ENCODE measurements at places on chromosomes 4 and X. TPM values are rescaled to one million over a fixed set of nuclear protein-coding genes. Genes with fewer than 3 reads are reported as not detected.

GRCh38 chr4:67746797-67747495, 7.2 kb downstream of the GNRHR start:
- no peak for DNase-seq
- H3K4me3 ChIP-seq, result no peak overlapping the region
- H3K4me1 ChIP-seq, result no peaks in the 10 kb centered on the region
- H3K27ac ChIP-seq, result no peak overlapping the region

DNA sequence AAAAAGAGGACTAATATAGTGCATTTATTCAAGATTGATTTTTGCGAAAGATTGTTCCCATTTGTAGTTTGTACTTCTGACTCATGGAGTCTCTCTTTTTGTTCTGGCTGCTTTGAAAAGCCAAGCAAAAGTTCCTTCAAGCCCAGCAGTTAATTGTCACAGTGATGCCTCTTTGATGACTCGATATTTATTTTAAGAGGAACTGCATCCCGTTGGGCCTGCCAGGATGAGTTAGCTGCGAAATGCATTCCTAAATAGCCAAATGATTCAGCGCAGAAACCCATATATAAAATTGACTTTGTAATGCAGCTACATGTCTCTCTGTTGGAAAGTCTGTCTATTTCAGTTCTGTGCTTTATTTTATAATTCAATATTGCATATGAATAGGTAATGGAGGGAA, 295.1 kb downstream of the GBA3 start:
- no peaks in the 10 kb centered on the region for H3K36me3 ChIP-seq
- no peaks in the 10 kb centered on the region for H3K27me3 ChIP-seq
- DNase-seq, result no peak
- no peaks in the 10 kb centered on the region for H3K4me1 ChIP-seq

DNA sequence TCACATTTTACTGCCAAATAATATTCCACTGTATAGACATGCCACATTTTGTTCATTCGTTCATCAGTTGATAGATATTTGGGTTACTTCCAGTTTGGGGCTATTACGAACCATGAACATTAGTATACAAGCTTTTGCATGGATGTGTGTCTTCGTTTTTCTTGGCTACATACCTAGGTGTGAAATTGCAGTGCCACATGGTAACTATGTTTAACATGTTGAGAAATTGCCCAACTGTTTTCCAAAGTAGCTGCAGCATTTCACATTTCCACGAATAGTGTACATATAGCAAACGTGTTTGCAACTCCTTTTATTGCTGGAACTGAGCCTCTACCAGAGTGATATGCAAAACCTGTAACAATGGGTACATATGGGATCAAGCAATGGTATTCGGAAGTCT, 221.5 kb downstream of the VEGFC start:
- no peaks in the 10 kb centered on the region for H3K4me1 ChIP-seq
- H3K27me3 ChIP-seq, result no peaks in the 10 kb centered on the region
- no peak overlapping the region for H3K27ac ChIP-seq
- no peak for DNase-seq
- H3K36me3 ChIP-seq, result no peaks in the 10 kb centered on the region
- no peak overlapping the region for H3K4me3 ChIP-seq

Gene SGMS2
- 3.4 TPM for total RNA-seq

GRCh38 chrX:69130439-69130838, 34.8 kb downstream of the PJA1 start:
- H3K4me3 ChIP-seq, result no peak overlapping the region
- no peaks in the 10 kb centered on the region for H3K4me1 ChIP-seq
- DNase-seq, result no peak
- H3K36me3 ChIP-seq, result no peaks in the 10 kb centered on the region
- H3K27ac ChIP-seq, result no peak overlapping the region

Gene SERTM2
- total RNA-seq, result 1.1 TPM

GRCh38 chrX:27336466-27337091, 126.6 kb downstream of the PPP4R3C start:
- no peaks in the 10 kb centered on the region for H3K4me1 ChIP-seq
- no peaks in the 10 kb centered on the region for H3K27me3 ChIP-seq
- no peak overlapping the region for H3K4me3 ChIP-seq
- peak; percentile 34 for DNase-seq
- no peaks in the 10 kb centered on the region for H3K36me3 ChIP-seq

- H3K36me3 ChIP-seq, result no peaks in the 10 kb centered on the region
- no peak for DNase-seq
- no peak overlapping the region for H3K27ac ChIP-seq
- H3K4me1 ChIP-seq, result no peaks in the 10 kb centered on the region
These were observed 444 bp upstream of the ARHGAP6 start for GRCh38 chrX:11666164-11666563.

- no peaks in the 10 kb centered on the region for H3K36me3 ChIP-seq
- DNase-seq, result no peak
- no peak overlapping the region for H3K27ac ChIP-seq
These were observed 322.5 kb downstream of the HS3ST1 start for GRCh38 chr4:11106190-11106589.

Gene FMR1NB
- total RNA-seq, result not detected

- peaks cover 38% of the 10 kb centered on the region for H3K4me1 ChIP-seq
- no peaks in the 10 kb centered on the region for H3K27me3 ChIP-seq
- H3K4me3 ChIP-seq, result no peak overlapping the region
- H3K27ac ChIP-seq, result peak overlapping the region; percentile 85
- no peaks in the 10 kb centered on the region for H3K36me3 ChIP-seq
- peak; percentile 46 for DNase-seq
These were observed 101.9 kb downstream of the QRFPR start for GRCh38 chr4:121278811-121279368.

DNA sequence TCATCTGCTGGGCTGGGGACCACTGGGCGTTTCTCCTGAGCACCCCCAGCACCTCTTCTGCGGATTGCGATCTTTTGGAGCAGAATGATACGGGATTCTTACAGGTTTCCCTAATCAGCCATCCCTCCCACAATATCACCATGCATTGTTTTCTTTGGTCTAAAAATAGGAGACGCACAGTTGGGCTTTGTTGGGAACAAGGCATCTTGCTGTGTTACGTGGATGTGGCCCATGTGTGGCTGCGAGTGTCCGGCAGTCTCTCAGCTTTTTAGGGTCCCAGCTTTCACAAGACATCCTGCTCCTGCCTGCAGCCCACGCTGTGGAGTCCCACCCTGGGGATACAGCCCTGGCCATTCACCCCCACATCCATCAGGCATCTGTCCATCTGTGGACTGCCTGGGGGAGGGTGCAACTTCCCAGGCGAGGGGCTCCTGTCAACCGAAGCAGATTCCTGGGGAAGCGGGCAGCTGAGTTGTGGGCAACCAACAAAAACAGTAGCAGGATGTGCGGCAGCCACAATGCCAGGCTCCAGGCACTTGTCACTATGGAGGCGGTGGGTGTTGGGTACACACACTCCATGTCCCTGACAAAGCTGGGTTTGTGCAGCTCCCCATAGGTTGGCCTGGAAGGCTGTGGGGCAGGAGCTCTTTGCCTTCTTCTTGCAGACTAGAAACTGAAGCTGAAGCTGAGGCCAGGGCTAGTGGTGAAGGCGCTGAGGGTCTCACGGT, 185.5 kb upstream of the PSAPL1 start:
- no peak overlapping the region for H3K27ac ChIP-seq
- DNase-seq, result no peak
- H3K4me3 ChIP-seq, result no peak overlapping the region
- no peaks in the 10 kb centered on the region for H3K36me3 ChIP-seq

DNA sequence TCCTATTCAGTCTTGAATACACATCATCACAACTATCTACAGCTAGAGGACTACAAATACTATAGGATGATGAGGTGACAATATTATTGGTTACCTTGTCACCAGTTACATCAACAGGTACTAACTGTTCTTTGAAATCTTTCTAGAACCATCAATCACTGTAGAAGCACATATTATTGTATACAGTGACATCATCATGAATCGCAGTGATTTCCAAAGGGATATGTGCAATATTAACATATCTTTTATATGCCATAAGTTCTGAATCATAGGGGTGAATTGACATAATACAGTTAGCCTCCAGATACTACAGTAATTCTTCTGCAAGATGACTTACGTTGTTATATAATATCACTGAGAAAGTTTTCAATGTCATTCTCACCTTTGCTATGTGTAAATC, 105.2 kb upstream of the HPGD start:
- no peak overlapping the region for H3K4me3 ChIP-seq
- peaks cover 16% of the 10 kb centered on the region for H3K4me1 ChIP-seq
- H3K27ac ChIP-seq, result no peak overlapping the region
- H3K36me3 ChIP-seq, result no peaks in the 10 kb centered on the region
- DNase-seq, result no peak

Gene CD38
- not detected for total RNA-seq

Gene ADAM29
- total RNA-seq, result not detected

DNA sequence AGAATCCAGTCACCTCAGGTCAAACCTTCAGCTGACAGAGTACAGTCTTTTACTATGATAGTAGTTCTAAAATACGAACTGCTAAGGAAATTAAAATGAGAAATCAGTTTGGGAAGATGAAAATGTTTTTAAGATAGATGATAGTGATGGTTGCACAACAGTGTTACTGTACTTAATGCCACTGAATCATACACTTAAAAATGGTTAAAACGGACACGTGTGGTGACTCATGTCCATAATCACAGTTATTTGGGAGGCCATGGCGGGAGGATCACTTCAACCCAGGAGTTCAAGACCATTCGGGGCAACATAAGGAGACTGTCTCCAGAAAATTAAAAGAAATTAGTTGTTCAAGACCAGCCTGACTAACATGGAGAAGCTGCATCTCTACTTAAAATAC, 41.4 kb downstream of the ABHD18 start:
- H3K27me3 ChIP-seq, result no peaks in the 10 kb centered on the region
- no peak for DNase-seq
- no peak overlapping the region for H3K4me3 ChIP-seq
- no peak overlapping the region for H3K27ac ChIP-seq
- no peaks in the 10 kb centered on the region for H3K4me1 ChIP-seq
- H3K36me3 ChIP-seq, result no peaks in the 10 kb centered on the region

Gene YY2
- 3.9 TPM for total RNA-seq

GRCh38 chrX:39903343-39903742, 194.4 kb downstream of the BCOR start:
- no peak for DNase-seq
- H3K36me3 ChIP-seq, result no peaks in the 10 kb centered on the region
- no peak overlapping the region for H3K4me3 ChIP-seq
- no peak overlapping the region for H3K27ac ChIP-seq
- H3K27me3 ChIP-seq, result no peaks in the 10 kb centered on the region

Gene KLF8
- 0.57 TPM for total RNA-seq

Gene AWAT2
- not detected for total RNA-seq

DNA sequence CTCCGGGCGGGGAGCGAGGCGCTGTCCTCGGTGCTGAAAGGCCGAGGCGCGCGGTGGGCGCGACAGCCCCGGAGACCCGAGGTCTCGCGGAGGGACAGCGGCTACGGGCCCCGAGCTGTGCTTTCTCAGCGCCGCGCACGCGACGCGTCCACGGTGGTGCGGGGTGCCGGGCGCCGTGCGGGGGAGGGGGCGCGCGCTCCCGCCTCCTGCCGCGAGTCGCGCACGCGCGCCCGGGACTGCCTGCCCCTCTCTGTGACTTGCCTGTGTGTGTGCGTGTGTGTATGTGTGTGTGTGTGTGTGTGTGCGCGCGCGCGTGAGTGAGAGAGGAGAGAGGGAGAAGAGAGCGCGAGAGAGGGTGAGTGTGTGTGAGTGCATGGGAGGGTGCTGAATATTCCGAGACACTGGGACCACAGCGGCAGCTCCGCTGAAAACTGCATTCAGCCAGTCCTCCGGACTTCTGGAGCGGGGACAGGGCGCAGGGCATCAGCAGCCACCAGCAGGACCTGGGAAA, at the start of gene GRIA2:
TSS of gene GRIA2 (plus strand) at position 358 of the 511 bp plus-strand sequence. CDS start 315 bp downstream, outside the sequence.
- H3K4me1 ChIP-seq, result no peaks in the 10 kb centered on the region
- DNase-seq, result no peak
- no peaks in the 10 kb centered on the region for H3K27me3 ChIP-seq
- no peak within 1 kb of the TSS for H3K27ac ChIP-seq

DNA sequence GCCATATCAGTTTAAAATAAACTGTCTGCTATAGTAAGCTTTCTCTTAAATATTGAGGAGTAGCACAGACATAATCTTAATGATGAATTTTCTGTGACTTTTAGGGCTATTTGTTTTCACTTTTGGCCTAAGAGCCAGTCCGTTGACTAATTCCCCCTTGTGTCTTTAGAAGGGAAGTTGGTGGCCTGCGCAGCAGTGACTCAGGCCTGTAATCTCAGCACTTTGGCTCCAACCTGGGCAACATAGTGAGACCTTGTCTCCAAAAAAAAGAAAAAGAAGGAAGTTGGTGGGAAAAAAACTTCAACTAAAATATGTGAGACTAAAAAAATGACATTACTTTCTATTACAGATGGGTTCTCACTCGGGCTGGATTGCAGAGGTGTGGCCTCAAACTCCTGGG, 3.4 kb downstream of the NCAPG start:
- H3K27me3 ChIP-seq, result no peaks in the 10 kb centered on the region
- 0 out of 2 replicates have a peak, but pooled peaks cover 1% of the 10 kb centered on the region for H3K36me3 ChIP-seq
- no peak for DNase-seq
- peaks cover 5% of the 10 kb centered on the region for H3K4me1 ChIP-seq
- H3K27ac ChIP-seq, result no peak overlapping the region

GRCh38 chr4:31575504-31575903, 855.3 kb downstream of the PCDH7 start:
- DNase-seq, result no peak
- no peak overlapping the region for H3K27ac ChIP-seq
- H3K4me1 ChIP-seq, result no peaks in the 10 kb centered on the region
- H3K27me3 ChIP-seq, result no peaks in the 10 kb centered on the region

Gene HTN1
- total RNA-seq, result not detected

- no peaks in the 10 kb centered on the region for H3K4me1 ChIP-seq
- no peak for DNase-seq
- H3K27me3 ChIP-seq, result no peaks in the 10 kb centered on the region
- H3K27ac ChIP-seq, result no peak overlapping the region
These were observed 47.1 kb upstream of the CITED1 start for GRCh38 chrX:72352786-72353185.

GRCh38 chr4:78337244-78338020, 214.1 kb upstream of the ANXA3 start:
- H3K36me3 ChIP-seq, result no peaks in the 10 kb centered on the region
- no peak overlapping the region for H3K4me3 ChIP-seq
- DNase-seq, result no peak

DNA sequence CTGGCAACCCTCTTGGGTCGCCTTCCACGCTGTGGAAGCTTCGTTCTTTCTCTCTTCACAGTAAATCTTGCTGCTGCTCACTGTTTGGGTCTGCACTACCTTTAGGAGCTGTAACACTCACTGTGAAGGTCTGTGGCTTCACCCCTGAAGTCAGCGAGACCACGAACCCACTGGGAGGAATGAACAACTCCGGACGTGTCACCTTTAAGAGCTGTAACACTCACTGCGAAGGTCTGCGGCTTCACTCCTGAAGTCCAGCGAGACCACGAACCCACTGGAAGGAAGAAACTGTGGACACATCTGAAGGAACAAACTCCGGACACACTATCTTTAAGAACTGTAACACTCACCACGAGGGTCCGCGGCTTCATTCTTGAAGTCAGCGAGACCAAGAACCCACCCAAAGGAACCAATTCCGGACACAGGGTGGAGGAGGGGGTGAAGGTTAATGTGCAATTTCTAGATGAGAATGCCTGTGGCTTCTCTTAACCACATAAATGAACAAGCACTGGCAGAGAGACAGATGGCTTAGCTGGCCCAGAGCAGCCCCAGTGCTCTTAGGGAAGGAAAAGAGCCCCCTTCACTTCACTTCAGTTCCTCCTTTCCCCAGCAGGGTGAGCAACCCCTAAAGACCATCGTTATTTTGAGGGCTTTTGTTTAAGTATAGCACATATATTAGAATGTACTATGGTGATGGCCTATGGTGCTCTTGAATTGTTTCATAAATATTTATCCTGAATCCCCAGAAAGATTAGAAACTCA, 73.0 kb downstream of the LUZP4 start:
- DNase-seq, result no peak
- H3K27ac ChIP-seq, result no peak overlapping the region
- H3K36me3 ChIP-seq, result no peaks in the 10 kb centered on the region
- no peaks in the 10 kb centered on the region for H3K27me3 ChIP-seq
- H3K4me1 ChIP-seq, result peaks cover 15% of the 10 kb centered on the region

Measured in Caco-2 (cell line).